ENCODE measurements at places on chromosomes 13 and 19.
A peak's percentile ranks its signal among the peaks of the same experiment; 100 is the strongest.

DNA sequence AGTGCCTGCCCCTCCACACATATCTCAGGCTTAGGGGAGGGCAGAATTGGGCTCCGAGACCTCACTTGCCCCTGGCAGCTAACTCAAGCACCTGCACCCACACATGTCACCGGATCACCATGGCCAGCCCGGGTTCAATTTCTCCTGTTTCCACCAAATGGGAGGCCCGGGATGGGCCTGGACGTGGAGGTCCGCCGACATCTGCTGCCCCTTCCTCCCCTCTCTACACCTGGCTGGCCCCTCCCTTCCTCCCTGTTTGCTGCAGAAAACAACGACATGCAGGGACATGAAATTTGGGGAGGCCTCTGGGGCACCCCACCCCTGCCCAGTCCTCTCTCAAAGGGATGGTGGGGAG is 1.3 kb downstream of the PRKD2 start:
- DNase-seq, result no peak

DNA sequence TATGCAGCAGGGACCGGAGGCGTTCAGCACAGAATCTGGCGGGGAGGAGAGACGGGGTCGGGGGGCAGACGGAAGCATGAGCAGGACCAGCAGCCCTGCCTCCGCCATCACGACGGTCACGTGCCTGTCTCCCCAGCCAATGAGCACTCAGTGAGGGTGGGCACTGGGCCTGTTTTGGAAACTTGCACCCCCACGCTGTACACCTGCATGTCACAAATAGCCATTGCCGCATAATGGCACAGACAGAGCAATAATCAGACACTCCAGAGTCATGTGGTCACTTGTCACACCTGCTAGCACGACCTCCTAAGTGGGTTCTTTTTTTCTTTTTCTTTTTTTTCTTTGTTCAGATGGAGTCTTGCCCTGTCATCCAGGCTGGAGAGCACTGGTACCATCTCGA is 8.8 kb downstream of the ERCC2 start:
- no peak for DNase-seq

DNA sequence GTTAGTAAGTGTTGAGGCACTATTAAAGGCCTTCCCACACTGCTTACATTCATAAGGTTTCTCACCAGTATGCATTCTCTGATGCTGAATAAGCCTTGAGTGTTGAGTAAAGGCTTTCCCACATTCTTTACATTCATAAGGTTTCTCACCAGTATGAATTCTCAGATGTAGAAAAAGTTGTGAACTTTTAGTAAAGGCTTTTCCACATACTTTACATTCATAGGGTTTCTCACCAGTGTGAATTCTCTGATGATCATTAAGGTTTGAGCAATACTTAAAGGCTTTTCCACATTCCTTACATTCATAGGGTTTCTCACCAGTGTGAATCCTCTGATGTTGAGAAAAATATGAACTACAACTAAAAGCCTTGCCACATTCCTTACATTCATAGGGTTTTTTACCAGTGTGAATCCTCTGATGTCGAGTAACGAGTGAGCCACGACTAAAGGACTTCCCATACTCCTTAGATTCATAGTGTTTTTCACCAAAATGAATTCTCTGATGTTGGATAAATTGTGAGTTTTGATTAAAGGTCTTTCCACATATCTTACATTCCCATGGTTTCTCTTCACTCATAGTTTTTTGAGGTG is 24.2 kb downstream of the ZNF829 start:
- DNase-seq, result no peak

DNA sequence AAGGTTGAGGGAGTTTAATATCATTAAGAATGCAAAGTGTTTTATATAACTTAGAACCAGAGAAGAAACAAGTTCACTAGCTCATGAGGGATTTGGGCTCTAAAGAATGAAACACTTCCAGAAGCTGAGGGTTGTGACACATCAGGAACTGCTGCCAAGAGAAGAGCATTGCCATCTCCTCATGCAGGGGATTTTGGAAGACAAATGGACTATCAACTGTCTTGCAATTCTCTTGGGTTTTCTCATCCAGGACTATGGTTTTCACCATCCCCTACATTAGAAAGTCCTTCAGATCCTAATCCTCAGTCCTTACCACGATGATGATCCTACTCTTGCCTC is 59.7 kb upstream of the KL start:
- no peak for DNase-seq

DNA sequence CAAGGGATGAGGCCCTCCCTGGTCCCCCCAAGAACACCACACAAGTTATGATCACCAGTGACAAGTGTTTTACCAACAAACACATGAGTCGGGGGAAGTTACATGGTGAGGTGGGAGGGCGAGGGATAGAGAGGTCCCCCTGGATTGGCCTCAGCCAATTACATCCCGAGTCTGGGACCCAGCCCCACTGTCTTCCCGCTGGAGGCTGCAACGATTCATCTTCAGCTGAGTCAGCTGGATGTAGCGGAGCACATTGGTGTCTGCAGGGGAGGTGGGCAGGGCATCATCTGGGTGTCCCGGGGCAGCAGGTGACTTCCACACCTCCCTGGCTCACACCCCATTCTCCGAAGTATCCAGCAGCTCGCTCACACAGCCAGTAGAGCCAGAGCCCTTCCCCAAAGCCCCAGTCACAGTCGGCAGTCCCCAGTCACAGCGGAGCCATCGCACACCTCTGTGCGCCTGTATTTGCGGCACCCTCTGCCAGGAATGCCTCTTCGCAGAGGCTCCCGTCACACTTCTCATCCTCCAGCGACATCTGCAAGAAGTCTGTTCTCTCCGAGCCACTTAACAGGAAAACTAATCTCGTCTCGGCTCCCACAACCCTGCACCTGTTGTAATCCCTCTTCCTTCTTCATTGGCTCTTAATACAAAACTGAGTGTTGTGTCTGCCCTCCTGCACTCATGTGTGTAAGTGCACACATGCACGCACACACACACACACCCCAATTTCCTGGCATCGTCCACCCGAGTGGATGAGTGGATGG is 2.0 kb downstream of the TTC9B start:
- no peak for DNase-seq

GRCh38 chr13:24863748-24864540 is 100.0 kb downstream of the RNF17 start:
- DNase-seq, result no peak

DNA sequence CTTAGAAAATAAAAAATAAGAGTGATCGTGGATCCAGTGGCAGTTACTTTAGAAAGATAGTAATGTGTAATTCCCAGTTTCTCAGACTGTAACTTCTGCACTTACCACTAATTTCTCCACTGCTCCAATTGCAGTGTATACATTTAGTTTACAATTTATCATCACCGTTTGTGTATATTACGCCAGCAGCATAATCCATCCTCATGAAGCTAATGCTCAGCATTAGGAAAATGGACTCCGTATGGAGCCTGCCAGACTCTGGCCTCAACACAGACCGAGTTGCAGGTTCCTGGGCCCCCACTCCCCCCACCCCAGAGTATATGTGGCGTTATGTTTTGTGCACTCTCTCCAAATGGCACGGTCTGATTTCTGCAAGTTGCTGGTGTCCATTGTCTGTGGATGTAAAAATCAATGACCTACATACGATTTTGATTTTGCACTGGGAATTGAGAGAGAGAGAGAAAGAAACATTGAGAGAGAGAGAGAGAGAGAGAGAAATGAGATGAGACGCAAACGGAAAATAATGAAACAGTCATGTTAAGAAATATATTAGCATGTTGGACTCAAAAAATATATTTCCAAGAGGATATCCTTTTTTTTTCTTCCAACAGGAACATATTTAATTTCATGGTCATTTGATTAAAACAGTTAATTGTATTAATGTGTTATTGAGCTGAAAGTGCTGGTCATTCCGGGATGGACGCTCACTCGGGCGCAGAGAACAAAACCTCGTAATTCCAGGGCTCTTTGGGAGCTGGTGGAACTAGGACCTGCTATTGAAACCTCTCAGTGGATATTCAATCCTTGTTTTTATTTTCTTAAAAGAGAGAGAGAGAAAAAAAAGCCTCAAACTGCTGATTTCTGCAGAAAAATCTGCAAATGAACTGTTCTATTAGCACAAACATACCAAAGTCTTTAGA is 278.8 kb downstream of the TSHZ3 start:
- DNase-seq, result no peak

- DNase-seq, result no peak
Measured at GRCh38 chr19:459724-460511, 915 bp downstream of the SHC2 start.

DNA sequence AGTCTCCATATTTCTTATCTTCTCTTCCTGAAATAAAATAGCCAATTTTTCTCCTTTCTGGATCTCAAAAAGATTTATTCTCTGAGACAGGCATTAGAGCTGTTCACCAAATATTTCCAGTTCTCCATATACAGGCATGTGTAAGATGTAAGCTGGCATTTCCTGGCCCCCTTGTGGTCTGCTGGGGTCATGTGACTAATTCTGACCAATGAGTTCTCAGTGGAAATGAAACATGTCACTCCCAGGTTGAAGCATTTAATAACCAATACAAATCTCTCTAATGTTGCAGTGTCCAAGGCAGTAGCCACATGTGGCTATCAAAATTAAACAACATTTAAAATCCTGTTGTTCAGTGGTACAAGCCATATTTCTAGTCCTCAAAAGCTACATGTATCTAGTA is 14.8 kb upstream of the CACNA1A start:
- DNase-seq, result no peak

- peak; percentile 73 for DNase-seq
Measured at GRCh38 chr19:2495130-2495641, 19.3 kb downstream of the GADD45B start.

DNA sequence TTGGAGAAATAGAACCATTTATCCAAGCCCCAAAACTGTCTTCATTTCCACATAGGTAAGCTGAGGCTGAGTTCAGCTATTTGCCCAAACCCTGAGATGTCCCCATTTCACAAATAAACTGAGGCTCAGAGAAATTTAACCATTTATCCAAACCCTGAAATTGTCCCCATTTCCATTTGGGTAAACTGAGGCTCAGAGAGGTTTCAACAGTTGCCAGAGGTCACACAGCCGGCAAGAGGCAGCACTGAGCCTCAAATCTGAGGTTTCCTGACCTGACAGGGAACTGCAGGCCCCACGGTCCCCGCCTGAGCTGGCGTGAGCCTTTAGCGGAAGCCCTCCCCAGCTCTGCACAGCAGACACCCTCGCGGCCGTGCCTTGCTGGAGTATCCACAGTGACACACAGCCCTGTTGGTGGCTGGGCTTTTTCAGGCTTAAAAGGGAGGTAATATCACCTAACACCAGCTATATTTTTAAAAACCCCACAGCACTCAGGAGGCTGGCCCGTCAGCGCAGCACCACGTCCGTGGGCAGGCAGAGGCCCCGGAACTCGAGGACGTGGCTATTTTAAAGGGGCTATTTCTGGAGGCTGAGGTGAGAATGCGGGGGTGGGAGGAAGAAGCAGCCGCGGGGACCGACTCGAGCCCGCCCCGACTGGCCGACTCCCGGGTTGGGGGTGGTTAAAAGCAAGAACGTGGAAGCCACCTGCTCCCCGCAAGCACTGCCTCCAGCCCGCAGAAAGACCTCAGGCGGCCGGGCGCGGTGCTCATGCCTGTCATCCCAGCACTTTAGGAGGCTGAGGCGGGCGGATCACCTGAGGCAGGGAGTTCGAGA is 18.5 kb downstream of the PTPRS start:
- DNase-seq, result no peak

DNA sequence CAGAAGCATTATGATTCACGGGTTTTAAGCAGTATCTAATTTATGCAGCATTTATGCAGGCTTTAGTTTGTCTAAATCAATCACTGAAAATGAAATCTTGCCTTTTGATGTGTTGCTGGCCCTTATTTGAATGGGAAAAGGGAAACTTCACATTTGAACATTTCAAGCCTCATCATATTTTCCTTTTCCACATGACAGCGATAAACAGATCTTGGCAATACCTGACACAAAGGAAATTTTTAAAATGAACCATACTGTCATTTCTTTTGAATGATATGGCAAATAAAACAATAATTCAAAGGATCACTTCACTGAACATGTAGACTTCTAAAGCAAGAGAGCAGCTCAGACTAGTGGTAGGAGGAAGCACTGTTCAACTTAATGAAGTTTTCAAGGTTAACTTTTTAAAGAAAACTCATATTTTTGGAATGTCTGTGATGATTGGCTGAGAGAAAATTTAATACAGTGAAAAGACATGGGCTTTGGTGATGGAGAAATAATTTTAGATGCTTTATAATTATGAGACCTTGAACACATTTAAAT is 198.1 kb downstream of the OXGR1 start:
- no peak for DNase-seq

GRCh38 chr13:87903553-87903952 is 232.4 kb downstream of the SLITRK5 start:
- DNase-seq, result no peak
